Suppressor macrophage (primary cell): ENCODE measurements at places on chromosomes 11 and 22.

DNA sequence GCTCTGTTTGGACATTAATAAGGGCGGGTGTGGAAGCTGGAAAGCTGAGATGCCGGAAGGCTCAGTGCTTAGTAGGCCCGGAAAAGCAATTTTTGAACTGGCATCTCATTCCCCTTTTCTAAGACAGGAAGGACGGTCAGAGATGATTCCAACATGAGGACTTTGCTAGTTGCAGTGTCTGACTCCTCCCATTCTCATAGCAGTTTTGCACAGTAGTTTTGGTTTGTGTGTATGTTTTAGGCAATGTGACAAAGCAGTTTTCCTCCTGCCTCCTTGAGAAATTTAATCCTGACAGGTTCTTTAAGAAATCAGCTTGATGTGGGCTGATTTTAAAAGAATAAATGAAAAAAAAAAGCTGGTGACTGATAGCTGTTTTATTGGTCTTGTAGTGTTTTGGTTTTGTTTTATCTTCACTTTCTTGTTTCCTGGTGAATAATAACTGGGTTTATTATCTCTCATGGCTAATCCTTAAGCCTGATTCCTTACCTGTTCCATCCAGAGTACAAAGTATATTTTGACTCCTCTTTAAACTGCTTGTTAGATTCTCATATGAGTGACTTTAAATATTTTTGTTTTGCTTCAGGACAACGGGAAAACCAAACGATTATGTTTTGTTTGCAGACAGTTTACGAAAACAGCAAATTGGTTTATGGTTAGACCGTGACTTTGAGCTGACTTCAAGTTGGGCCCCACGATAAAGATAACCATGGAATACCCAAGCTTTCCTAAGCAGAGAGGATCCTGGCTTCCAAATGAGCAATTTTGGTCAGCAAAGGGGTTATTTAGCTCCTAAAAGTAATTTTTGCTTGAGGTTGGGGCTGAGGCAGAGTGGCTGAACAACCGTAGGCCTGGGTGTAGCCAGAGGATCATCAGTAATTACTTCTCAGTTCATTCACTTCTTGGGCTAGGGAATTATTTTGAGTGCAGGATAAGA lies 3.4 kb downstream of the PTPRJ start:
- peak; percentile 63 for DNase-seq

DNA sequence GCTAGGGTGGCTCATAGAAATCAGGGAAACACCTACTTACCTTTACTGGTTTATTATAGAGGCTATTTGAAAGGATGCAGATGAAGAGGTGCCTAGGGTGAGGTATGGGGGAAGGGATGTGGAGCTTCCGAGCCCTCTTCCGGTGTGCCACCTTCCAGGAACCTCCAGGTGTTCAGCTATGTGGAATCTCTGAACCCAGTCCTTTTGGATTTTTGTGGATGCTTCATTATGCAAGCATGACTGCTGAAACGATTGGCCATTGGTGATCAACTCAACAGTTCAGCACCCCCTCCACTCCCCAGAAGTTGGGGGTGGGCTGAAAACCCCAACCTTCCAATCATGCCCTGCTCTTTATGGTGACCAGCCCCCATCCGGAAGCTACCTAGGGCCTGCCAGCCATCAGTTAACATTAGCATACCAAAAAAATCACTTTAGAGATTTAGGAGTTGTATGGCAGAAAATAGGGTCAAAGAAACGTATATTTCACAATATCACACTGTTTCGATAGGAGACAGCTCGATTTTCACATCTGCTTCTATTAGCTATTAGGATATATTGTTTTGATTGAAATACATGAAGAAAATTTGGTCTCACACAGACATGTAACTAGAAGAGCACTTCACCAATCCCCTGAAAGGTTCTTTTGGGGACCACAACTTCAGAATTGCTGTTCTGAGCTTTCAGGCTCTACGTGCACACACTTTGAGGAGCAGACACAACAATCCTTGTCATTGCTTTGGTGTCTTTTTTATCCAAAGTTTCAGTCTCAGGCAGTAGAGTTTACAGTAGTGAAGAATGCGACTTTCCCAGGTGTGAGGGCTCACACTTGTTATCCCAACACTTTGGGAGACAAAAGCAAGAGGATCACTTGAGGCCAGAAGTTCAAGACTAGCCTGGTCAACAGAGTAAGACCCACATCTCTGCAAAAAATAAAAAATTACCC lies 3.3 kb upstream of the POLR2G start:
- no peak for DNase-seq

DNA sequence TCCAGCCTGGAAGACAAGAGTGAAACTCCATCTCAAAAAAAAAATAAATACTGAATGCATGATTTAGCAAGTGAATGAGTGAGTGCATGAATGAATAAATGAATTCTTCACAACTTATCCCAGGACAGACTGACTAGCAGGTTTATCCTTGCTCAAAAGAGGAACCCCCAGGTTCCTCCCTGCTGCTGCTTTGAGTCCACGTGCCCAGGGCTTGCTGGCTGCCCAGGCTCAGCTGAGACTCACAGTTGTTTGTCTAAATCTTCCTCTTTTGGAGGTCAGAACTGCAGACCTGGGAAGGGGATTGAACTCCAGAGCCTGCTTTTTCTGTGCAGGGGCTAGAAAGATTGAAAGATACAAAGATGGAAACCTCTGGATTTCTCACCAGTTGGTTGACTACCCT lies 117.4 kb upstream of the TMEM45B start:
- peak; percentile 52 for DNase-seq

- DNase-seq = no peak
Measured at GRCh38 chr11:66154109-66154508, 84.0 kb downstream of the PACS1 start.

DNA sequence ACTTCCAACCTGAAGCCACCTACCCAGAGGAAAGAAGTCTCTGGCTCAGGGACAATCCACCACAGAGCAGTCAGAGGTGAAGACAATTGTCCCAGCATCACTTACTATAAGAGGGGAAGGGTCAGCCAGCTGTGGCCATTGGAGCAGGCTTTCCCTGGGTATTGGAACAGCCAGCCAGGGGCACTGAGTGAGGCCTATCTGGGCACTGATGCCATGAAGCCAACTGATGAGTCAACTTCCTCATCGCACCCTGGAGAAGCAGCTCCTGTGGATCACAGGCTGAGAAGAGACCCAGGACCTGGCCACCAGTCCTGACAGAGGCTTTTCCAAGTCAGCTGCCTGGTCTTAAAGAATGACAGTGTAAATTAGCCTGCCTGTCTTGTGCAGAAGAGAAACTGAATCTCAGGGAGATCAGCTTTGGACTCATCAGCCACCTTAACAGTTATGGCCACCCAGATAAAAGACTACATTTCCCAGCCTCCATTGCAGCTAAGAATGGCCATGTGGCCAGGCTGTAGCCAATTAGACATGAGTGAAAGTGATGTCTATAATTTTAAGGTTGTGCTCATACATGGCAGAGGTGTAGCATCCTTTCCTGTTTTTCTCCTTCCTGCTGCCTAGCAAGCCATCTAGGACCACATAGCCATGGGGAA lies 19.0 kb downstream of the CHST1 start:
- DNase-seq = peak; percentile 18

- peak; percentile 81 for DNase-seq
Measured at GRCh38 chr11:87421422-87421821, 383.7 kb downstream of the TMEM135 start.

GRCh38 chr11:69130654-69131053 lies 25.1 kb upstream of the SMIM38 start:
- no peak for DNase-seq

DNA sequence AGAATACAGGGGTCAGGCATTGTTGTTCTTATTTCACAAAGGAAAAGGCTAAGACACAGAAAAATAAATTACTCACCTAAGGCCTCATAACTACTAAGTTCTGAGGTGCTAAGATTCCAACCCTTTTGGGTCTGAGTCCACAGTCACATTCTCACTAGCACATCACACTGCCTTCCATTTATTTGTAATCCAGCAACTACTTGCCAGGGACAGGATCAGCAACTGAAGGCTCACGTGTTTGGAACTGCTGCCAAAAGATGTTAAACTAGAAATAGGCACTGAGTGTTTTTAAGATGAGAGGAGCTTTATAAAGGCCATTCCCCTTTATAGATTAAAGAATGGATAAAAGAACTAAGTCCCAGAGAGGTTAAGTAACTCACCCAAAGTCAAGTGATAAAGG lies 58.0 kb downstream of the CADM1 start:
- DNase-seq = no peak

- DNase-seq = no peak
Measured at GRCh38 chr22:23075050-23075449, 4.7 kb downstream of the GNAZ start.

DNA sequence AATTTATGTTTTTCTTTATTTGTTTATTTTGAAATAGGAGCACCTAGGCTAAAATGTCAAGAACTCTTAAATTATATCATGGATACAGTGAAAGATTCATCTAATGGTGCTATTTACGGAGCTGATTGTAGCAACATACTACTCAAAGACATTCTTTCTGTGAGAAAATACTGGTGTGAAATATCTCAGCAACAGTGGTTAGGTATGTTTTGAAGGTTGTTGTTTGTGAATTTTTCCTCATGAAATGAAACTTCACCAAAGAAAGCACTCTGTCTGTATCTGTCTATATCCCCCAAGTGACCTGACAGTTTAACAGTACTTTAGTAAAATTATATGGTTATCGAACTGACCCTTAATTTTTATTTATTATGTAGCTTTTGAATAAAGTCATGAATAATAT lies 12.8 kb downstream of the ATM start:
- DNase-seq = no peak

DNA sequence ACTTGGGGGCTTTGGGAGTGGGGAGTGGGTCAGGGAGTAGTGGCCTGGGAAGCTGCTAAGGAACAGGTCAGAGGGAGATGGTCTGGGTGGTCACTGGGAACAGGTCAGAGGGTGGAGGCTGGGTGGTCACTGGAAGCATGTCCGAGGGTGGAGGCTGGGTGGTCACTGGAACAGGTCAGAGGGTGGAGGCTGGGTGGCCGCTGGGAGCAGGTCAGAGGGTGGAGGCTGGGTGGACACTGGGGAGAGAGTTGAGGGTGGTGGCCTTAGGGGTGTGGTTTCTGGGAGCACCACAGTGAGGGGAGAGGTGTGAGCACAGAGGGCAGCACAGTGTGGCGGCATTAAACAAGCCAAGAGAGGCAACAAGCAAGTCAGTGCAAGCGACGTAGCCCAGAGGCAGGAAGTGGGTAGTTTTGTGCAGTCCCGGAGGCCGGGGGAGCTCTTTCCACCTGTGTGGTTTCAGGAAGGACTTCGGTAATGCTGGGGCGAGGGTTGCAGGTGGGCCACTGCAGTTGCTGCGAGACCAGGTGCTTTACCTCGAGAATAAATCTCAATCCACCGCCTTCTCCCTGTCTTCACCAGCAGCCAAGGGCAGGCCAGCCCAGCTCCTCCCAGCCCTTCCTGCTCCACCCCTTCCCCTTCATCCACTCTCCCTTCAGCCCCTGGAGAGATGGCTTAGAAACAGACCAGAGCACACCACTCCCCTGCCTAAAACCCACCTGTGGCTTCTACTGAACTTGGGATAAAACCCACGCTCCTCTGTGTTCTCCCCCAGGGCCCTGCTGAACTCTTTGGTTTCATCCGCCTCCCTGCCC lies 3.2 kb upstream of the CACNA1I start:
- no peak for DNase-seq

DNA sequence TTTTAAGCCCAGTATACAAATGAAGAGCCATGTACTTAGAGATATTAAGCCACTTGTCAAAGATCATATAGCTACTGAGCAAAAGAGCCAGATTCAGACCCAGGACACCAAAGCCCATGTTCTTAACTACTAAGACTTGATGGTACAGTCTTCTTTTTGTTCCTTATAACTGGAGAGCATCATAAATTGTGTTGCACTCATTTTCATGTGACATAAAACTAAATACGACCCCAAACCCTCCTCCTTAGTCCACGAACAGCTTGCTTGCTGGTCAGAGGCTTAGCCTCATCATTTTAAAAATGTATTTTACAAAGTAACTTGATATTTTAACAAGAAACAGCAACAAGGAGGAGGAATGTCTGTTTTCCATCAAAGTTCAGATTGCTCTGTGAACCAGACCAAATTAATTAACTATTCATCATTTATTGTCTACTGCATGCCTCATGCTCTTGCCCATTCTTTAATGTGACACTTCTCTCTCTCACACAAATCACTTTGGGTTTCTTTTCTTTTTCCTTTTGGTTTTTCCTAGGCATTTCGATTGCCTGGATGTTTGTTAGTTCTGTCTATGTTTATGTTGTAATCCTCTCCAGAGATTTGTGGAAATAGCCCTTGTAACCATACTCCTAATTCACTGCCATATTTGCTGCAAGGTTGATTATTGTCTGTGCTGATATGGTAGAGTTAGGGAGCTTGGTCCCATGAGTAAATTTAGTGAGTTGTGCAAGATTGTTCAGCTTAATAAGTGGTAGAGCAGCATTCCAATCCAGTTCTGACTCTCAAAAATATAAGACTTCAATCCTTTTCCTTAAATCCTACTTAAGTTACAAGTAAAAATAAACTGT lies 8.4 kb upstream of the ARHGAP20 start:
- no peak for DNase-seq

DNA sequence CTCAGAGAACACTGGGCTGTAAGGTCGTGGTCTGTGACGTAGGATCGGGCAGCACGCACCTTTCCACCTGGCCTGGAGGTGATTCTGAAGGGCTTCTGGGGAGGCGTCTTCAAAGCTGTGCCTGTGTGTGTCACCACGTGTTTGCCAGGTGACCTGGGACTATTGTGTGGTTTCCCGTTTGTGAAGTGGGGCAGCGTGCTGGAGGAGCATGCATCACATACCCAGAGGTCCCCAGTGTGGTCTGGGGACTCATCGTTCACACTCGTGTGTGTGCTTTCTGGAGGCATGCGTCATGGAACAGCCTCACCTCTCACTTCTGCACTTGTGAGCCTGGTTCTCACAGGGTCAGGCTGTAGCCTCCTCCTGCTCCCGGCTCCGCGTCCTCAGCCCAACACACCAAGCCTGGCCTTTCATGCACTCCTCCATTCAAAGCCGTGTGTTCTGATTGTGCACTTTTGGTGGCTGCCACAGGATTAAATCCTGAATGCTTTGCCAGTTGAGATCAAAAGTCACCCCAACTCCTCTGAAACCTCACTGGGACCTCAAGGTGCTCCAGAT lies 106.3 kb downstream of the KCNQ1OT1 start:
- DNase-seq = no peak
